H1 (cell line): ENCODE measurements at places on chromosomes 4 and X. TPM values are rescaled to one million over a fixed set of nuclear protein-coding genes. Genes with fewer than 3 reads are reported as not detected.
A peak's percentile ranks its signal among the peaks of the same experiment; 100 is the strongest.

Gene ANOS1
- 57.8 and 59.0 TPM in 2 replicates for total RNA-seq

Gene TMPRSS11A
- total RNA-seq = not detected in 2 replicates

Gene FRMD7
- total RNA-seq = not detected in 2 replicates

Gene AREG
- total RNA-seq = not detected in 2 replicates

Gene BMP3
- 0.06 TPM in 1 of 2 replicates, not detected in the other for total RNA-seq

Gene PPP1R2C
- total RNA-seq = not detected in 2 replicates

Gene TRAM1L1
- total RNA-seq = 1.2 and 1.5 TPM in 2 replicates

Gene DTHD1
- not detected in 2 replicates for total RNA-seq

Gene GAGE12J
- total RNA-seq = not detected in 2 replicates

Gene PSAPL1
- not detected in 2 replicates for total RNA-seq

DNA sequence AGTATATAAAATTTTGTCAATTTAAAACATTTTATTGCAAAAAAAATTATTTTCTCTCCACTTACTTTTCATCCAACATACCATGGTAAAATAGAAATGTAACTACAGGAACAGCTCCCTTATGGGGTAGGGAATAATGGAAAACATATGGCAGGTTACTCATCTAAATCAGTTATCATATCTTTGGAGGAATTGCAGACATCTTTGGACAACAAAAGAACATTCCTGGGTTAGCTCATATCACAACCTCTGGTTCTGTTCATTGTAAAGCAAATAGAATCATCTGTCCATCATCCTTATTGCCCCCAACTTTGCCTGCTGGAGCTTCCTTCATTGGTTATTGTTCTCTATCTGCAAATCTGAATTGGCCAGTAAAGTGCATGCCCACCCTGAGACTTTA is 387.5 kb upstream of the GRID2 start:
- no peak for DNase-seq

GRCh38 chr4:12844141-12844540 is 640.0 kb downstream of the RAB28 start:
- no peak for DNase-seq

GRCh38 chr4:168864821-168865541 is 145.1 kb downstream of the CBR4 start:
- DNase-seq = no peak

DNA sequence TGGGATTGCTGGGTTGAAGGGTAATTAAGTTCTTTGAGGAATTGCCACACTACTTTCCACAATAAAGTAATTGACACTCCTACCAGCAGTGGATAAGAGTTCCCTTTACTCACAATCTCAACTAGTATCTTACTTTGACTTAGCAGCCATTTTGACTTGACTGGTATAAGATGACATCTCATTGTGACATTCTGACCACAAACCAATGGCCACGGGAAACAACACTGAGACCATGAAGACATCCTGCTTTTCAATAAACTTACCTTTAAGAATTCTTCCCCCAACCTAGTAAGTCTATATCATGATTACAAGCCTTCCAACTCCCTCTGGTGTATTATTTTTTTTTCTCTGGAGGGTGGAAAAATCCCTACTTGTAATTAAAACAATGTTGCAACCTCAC is 66.9 kb upstream of the WDR1 start:
- no peak for DNase-seq

GRCh38 chr4:7323461-7323871 is 111.3 kb downstream of the PSAPL1 start:
- DNase-seq = no peak

DNA sequence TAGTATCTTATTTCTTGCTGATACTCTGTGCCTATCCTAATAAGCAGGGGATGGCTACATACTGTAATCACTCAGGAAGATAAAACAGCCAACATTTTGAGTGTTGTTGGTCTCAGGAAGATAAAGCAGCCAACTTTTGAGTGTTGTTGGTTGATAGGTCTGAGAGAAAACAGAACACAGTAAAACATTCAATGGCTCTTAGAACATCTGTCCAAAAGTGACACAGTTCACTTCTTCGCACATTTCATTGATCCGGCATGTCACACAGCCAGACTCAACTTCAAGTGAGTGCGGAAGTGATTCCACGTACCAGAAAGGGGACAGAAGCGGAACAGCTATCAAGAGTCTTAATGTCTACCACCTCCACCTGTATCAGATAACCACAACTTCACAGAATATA is 87.3 kb upstream of the DMD start:
- no peak for DNase-seq

- no peak for DNase-seq
Observed at GRCh38 chrX:48936429-48937053, 17.7 kb upstream of the PIM2 start.

- no peak for DNase-seq
Observed at GRCh38 chrX:38220415-38221390, at the start of gene SRPX. Gene SRPX (minus strand): TSS chrX:38220871. CDS start chrX:38220792, 79 bp downstream.

DNA sequence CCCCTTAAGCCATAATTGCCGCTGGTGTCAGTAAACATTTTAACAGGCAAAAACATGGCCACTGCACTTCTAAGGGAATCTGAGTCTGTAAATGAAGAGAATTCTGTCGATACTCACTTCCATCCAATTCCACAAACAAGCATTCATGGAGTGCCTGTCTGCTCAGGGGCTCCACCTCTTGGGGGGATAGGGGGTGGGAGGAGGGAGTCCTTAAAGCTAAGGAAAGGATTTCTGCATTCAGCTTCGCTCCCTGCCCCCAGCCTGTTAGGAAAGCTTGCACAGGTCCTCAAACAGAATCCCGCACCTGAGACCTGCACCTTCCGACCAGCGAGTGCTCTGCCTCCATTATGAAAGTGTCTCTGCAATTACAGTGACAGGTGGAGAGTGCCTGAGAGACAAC is 130.2 kb upstream of the KIT start:
- no peak for DNase-seq

DNA sequence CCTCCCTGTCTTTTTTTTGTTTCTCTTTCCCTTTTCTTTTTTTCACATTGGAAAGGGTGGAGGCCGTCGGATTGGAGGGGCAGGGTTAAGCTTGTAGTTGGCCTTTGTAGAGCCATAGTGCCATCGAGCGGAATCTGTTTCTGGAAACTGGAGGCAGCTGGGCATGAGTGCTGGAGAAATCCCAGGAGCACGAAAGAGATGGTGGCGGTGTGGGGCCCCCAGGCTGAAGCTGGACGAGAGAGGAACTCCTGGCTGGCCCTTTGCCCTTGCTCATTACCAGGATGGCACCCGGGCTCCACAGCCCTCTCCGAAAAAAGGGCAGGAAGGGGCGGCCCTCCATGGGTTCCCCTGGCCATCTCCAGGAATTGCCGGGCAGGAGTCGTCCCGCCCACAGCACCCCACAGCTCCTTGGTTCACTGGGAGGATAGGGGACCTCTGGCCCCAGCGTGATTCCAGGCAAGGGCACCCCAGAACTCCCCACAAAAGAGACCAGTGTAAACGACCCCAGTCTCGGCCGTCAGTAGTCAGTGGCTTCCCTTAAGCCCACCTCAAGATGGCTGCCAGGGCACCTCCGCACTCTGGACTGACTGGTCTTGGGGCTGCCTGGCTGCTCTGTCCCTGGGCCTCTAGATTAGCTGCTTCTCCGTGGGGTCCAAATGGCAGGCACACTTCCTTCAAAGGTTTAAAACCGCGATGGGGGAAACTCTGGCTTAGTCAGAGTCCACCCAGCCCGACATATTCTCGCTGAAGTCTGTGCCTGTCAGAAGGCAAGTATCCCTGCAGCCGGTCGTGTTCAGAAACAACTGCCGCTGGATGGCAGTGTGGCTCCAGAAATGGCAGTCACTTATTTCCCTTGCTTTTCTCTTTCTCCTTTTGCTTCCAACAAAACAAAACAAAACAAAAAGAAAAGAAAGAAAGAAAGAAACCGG is 74.1 kb downstream of the NBDY start:
- DNase-seq = peak; percentile 36

DNA sequence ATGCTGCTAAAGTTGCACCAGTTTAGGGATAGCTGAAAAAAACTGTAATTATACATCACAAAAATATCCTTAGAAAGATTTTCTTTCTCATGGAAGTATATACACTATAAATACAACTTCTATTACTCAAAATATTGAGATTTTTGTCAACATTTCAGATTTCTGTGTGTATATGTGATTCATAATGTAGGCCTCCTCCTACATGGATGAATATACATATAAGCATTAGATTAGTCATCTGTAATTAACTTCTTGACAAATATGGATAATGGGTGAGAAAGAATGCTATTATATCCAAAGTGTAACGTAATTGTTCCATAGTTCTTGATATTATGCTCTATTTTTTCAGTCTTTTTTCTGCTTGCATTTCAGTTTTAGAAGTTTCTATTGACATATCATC is 124.9 kb downstream of the CBLL2 start:
- DNase-seq = no peak

DNA sequence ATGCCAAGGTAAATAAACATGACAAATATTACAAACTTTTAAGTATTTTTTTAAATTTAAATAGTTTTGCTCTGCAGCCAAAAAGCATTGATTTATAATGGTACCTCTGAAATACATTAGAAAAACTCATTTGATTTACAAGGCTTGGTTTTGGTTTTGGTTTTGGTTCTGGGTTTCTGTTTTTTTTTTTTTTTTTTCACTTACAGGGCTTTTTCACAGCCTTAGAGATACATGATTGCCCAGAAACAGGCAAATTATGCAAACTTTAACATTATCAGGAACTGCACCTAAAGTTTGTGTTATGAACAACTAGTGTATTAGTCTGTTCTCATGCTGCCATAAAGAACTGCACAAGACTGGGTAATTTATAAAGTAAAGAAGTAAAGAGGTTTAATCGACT is 196.4 kb upstream of the DDX53 start:
- DNase-seq = no peak

- no peak for DNase-seq
Observed at GRCh38 chr4:23972187-23972586, 82.3 kb upstream of the PPARGC1A start.

DNA sequence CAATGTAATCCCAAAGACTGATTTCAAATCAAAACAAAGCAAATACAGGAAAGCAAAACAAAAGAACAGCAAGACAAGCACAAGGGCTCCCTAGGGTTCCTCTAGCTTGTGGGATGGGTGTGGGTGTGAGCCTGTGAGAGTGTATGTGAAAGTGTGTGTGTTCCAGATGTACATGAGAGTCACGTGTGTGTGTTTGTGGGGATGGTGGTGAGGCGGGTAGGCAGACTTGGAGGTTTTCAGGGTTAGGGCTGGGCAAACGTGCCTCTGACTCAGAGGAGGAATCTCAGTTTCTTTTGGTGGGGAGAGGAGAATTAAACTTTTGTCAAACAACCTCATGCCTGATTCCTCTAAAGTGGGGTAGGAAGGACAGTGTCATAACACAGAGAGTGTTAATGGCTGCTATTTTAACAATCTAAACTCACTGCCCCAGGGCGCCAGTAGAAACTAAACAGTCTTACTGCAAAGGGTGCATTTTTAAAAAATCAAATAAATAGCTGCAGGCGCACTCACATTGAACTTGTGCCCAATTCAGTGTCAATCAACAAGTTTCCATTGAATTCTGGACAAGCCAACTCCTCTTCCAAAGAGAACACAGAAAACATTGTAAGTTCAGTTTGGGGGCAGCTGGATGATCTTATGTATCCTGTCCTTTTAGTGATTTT is 51.8 kb downstream of the CHRDL1 start:
- no peak for DNase-seq

DNA sequence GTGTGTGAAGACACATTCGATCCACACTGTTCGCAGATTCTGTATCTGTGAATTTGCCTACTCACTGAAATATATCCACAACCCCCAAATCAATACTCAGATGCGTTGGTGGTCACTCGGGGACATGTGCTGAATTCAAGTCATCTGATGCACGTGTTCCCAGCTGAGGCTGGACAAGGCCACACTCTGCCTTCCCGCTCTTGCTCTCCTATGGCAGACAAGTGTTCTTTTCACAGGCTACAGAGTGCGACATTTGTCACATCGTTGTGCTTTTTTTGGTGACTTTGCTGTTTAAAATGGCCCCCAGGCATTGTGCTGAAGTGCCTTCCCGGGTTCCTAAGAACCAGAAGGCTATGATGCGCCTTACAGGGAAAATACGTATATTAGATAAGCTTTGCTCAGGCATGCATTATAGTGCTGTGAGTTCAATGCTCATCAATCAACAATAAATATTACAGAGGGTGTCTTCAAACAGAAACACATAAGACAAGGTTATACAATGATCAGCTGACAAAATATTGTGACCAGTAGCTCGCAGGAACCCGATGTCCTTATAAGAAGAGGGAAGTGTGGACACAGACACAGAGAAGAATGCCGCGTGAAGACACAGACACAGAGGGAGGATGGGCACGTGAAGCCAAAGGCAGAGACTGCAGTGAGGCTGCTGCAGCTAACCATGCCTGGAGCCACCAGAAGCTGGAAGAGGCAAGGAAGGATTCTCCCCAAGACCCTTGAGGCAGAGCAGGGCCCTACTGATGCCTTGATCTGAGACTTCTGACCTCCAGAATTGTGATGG is 42.0 kb downstream of the IRF2 start:
- DNase-seq = no peak

DNA sequence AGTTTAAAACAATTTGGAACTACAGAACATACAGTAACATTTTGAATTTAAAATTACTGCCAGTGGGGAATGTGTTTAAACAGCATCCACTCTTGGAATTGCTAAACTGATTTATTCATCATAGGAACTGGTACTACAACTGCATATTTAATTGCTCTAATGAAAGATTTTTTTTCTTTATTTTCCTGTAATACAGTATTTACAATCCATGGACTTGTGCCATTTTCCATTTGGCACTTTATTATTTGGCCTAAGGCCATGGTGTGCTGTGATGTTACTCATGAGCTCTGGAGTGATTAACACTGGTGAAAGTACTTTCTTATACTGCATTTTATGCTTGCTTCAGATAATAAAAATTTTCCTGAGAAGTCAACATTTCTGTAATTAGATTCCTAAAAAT is 69.7 kb upstream of the NUDT6 start:
- no peak for DNase-seq

DNA sequence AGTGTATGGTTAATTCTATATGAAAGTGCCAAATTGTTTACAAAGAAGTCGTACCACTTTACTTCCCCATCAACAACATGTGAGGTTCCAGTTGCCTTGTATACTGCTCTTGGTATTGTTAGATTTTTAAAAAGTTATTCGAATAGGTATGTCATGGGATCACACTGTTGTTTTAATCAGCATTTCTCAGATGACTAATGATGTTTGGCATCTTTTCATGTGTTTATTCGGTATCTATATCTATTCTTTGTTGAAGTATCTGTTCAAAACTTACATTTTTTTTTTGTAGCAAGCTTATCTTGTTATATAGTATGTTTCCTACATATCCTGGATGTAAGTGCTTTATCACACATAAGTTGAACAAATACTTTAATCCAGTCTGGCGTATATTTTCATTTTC is 99.4 kb upstream of the MAB21L2 start:
- no peak for DNase-seq

- no peak for DNase-seq
Observed at GRCh38 chrX:56812515-56813105, 83.6 kb downstream of the NBDY start.
